IPS-NIHi11 (cell line): ENCODE measurements at places on chromosomes 6 and 20.

- no peak for DNase-seq
Measured at GRCh38 chr6:142699391-142699790, 245.6 kb downstream of the HIVEP2 start.

DNA sequence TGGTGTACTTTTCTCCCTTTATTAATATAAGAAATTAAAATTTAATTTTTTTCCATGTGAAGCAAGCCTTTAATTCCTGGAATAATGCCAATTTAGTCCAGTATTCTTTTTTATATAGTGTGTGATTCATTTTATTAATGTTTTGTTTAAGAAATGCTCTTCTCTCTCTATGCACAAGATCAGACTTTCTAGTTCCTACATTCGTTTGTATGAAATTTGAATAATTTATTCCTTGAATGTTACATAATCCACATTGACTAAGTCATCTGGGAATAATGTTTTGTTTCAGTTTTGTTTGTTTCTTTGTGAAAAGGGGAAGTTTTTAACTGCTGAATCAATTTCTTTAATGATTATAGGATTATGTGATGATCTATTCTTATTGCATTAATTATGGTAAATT, 181.4 kb upstream of the ID4 start:
- no peak for DNase-seq

- no peak for DNase-seq
Measured at GRCh38 chr6:21997119-21998037, 299.5 kb downstream of the PRL start.

DNA sequence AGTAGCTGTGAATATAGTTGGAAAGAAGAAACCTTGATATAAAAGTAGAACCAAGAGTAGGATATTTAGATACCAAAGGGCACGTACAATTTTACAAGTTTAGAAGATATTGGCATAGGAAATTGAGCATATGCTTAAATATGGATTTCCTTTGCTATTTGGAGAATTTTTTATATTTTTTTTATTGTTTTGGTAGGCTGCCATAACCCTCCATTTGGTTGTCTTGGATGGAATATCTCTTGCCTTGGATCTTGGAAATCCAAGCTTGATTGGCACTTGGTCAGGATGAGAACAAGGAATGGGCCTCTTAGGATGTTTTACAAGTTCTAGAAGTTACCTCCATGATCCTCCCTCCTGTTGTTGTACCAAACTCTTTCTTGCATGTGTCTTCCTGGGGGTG, 297.1 kb downstream of the PRL start:
- DNase-seq: no peak

DNA sequence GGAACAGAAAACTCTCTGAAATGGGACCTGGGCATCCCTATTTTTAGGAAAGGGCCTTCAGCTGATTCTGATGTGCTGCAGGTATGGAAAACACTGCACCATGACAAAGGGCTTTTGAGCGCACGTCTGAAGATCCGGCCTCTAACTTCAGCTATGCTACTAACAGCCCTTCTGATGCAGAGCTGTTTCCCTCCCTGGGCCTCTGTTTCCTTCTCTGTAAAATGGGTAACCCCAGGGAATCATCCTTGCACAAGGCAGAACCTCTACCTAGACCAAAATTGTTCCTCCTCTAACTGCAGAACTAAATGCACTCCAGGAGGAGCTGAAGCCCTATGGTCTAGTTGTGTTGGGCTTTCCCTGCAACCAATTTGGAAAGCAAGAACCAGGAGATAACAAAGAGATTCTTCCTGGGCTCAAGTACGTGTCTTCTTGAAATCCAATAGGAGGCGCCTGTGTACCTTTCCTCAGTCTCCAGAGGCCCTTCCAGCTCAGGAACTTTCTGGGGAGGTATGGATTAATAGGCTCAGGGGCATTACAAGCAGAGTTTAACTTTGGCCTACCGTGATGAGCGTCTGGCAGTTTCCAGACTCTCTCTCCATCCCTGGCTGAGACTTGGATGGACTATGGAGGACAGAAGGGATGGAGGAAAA, 5.9 kb downstream of the GPX5 start:
- DNase-seq: peak; percentile 42

DNA sequence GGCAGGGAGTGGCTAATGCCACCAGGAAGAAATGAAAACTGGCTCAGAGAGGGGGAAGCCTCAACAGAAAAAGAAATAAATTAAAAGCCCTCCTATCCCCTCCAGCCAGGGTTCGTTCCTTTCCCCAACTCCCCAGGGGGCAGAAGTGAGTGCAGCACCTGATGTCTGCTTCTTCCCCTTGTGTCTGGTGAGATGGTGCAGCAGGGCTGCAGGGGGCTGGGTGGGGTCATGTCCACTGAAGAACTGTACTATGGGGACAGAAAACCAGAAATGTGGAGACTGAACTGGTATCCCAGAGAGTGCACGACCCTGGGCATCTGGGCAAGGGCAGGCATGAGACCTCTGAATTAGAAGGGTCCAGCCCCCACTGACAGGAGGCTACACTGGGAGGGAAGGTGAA, 4.0 kb downstream of the EGFL8 start:
- no peak for DNase-seq
